ENCODE measurements at places on chromosomes 2 and 18. TPM values are rescaled to one million over a fixed set of nuclear protein-coding genes. Genes with fewer than 3 reads are reported as not detected.

B3GNT7 gene
- total RNA-seq: not detected

GCG gene
- total RNA-seq: not detected

GRCh38 chr2:25322312-25322711, 19.4 kb downstream of the DNMT3A start:
- H3K4me1 ChIP-seq: no peaks in the 10 kb centered on the region
- no peaks in the 10 kb centered on the region for H3K36me3 ChIP-seq
- no peaks in the 10 kb centered on the region for H3K27me3 ChIP-seq
- DNase-seq: no peak
- no peak overlapping the region for H3K27ac ChIP-seq
- H3K4me3 ChIP-seq: no peak overlapping the region

DNA sequence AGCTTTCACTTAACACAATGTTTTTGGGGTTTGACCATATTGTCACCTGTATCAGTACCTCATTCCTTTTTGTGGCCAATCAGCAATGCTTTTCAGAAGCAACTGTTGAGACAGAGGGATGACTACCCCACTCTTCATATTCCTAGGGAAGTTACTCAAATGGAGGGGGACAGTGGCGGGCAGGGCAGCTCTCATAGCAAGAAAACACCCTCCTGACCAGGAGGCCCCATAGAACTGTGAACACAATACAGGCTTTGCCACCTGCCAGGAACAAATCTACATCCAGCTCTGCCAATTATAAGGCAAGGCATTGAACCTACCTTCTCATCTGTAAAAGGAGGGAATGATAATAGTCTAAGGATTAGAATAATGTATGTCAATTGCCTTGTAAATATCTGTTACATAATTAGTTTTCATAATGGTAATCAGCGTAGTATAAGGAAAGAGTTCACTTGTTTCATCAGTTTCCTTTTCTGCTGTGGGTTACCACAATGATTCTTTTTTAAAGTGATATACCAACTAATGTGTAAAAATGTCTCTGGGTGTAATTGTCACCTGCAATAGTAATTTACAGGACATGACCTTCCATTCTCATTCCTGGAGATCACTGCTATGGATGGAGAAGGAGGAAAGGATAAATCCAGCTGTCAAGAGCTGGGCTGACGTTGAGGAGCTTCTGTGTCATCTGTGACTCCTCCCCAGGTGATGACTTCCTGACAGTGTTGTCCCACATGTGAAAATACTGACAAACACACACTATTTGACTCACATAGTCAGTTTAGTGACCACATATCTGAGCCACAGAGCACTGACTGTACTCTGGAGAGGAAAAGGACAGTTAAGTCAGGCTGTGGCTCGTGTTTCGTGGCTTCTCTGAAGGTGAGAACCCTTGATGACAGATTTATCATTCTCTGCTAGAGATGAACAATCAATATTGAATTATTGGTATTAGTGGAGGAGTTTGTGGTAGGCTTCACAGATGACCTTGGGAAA, 13.5 kb downstream of the ALPK2 start:
- no peaks in the 10 kb centered on the region for H3K4me1 ChIP-seq
- H3K27me3 ChIP-seq: peaks cover 31% of the 10 kb centered on the region
- no peak overlapping the region for H3K27ac ChIP-seq
- no peaks in the 10 kb centered on the region for H3K36me3 ChIP-seq
- no peak for DNase-seq

DNA sequence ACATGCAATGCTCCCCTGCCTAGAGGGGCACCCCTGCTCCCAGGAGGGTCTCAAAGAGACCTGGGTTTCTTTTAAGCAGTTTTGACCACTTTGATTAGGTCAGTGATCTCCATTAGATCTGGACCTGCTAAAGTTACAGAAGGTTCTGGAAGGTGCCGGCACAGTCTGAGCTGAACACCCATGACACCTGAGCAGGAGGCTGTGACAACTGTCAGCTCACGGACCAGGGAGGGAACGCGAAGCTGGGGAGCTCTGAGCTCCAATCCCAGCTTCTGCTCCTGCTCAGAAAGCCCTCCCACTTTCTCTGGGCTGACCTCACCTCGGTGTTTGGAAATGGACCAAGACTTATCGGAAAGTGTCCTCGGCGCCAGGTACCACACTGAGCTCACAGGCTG, 113.8 kb downstream of the NFATC1 start:
- H3K4me1 ChIP-seq: no peaks in the 10 kb centered on the region
- peaks cover 18% of the 10 kb centered on the region for H3K27me3 ChIP-seq
- H3K27ac ChIP-seq: no peak overlapping the region
- no peaks in the 10 kb centered on the region for H3K36me3 ChIP-seq
- no peak for DNase-seq
- H3K4me3 ChIP-seq: no peak overlapping the region

- H3K4me3 ChIP-seq: peak overlapping the region; percentile 91
- peaks cover 22% of the 10 kb centered on the region for H3K36me3 ChIP-seq
- H3K27me3 ChIP-seq: no peaks in the 10 kb centered on the region
Observed at GRCh38 chr2:54560146-54560881, 104.2 kb downstream of the SPTBN1 start.

Measured in HepG2 (cell line).